ENCODE measurements at places on chromosomes 3 and 15.
A peak's percentile ranks its signal among the peaks of the same experiment; 100 is the strongest.

DNA sequence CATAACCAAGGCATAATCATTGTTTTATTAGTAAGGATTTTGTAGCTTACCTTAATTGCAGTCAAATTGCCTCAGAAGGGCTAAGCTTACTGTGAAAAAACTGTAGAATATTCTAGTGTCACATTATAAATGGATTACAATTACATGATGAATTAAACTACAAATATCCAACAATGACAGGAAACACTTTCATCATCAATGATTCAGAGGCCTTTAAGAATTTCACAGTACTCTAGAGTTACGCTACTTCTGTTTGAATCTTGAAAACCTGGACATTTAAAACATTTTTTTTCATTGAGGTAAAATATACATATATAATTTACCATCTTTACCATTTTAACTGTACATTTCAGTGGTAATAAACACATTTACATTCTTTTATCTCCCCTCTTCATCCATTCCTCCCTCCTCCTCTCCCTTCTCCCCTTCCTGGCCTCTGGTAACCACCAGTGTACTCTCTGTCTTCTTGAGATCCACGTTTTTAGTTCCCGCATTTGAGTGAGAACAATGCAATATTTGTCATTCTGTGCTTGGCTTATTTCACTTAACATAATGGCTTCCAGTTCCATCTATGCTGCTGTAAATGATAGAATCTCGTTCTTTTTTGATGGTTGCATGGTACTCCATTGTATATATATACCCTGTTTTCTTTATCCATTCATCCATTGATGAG is 54.7 kb downstream of the GJD2 start:
- no peak for DNase-seq

GRCh38 chr15:44971036-44971435 is 14.5 kb downstream of the TERB2 start:
- no peak for DNase-seq

DNA sequence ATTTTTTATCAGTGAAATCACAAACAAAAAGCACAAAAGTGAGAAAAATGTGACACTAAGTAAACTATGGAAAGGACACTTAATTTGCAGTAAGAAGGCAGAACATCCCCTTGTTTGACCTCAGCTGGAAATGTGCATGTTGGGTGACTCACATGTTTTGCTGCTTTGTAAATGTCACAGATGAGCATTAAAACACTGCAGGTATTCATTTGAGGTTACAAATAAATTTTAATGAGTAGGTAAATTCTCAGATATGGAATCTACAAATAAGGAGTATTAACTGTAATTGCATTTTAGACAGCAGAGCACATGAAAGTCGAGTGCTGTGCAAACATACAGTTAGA is 20.3 kb downstream of the CHMP2B start:
- no peak for DNase-seq

- no peak for DNase-seq
These were observed 64.5 kb downstream of the GLDN start for GRCh38 chr15:51405693-51406523.

DNA sequence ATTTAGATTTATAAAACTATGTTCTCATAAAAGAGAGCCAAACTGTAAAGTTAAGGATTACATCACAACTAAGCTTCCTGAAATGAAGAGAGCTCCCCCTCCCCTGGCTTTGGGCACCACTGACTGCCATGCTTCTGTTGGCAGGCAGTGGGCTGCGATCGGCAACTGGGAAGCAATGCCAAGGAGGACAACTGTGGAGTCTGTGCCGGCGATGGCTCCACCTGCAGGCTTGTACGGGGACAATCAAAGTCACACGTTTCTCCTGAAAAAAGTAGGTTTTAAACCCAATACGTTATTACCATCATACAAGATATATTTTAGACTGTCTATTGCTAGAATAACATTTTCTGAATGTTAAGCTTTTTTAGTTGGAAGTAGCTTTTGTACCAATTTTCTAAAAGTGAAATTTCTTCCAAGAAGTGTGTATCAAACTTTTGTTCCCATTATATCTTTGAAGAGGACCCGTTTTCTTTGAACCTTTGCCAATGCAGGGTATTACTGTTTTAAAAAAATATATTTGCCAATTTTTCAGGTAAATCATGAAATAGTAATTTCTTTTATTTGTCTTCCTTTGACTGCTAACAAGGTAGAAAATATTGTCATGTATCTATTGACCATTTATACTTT is 184.1 kb downstream of the ADAMTSL3 start:
- no peak for DNase-seq

DNA sequence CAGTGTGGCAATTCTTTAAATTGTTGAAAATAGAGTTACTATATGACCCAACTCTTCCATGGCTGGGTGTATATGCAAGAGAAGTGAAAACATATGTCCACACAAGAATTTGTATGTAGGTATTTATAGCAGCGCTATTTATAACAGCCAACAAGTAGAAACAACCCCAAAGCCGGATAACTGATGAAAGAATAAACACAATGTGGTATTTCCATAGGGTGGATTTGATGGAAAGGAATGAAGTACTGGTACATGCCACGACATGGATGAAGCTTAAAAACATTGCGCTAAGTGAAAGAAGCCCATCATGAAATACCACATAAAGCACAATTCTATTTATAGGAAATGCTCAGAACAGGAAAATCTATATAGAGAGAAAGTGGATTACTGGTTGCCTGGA is 554.5 kb downstream of the AGBL1 start:
- DNase-seq: no peak

DNA sequence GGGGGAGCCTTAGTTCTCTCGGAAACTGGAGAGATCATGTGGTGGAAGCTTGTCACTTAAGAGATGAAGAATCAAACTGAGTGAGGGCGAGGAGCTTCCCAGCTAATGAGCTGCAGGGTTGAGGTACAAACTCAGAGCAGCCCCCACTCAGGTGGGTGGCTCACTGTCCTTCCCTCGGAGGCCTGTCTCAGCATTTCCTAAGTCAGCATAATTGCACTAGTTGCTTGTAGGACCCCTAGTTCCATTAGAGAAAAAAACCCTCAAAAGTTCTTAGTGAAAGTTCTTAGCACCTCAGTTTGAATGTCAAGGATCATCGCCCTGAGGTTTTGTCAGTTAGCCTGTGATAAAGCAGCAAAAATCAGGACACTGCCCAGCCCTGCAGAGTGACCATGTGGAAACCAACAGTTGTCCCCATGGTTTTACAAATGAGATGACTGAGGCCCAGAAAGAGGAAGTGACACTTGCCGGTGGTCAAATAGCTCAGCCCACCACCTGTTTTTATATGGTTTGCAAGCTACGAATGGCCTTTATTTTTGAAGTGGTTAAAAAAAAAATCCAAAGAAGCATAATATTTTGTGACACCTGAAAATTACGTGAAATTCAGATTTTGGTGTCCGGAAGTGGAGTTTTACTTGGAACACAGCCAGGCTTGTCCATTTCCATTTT is 11.9 kb downstream of the SMAD6 start:
- DNase-seq: no peak

DNA sequence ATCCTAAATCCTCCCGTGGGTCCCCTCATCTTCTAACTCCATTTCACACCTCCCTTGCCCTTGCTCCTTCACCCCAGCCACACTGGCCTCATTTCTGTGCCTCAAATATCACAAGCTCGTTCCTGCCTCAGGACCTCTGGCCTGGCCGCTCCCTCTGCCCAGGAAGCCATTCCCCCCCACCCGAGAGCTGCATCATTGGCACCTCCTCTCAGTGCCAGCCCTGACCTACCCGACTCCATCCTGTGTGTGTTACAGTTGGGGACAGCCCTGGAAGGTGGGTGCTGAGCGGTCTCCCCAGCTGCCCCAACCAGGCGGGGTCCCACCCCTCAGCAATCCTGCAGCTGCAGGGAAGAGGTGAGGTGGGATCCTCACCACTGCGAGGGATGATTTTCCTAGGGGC is 14.5 kb downstream of the PLXND1 start:
- no peak for DNase-seq

DNA sequence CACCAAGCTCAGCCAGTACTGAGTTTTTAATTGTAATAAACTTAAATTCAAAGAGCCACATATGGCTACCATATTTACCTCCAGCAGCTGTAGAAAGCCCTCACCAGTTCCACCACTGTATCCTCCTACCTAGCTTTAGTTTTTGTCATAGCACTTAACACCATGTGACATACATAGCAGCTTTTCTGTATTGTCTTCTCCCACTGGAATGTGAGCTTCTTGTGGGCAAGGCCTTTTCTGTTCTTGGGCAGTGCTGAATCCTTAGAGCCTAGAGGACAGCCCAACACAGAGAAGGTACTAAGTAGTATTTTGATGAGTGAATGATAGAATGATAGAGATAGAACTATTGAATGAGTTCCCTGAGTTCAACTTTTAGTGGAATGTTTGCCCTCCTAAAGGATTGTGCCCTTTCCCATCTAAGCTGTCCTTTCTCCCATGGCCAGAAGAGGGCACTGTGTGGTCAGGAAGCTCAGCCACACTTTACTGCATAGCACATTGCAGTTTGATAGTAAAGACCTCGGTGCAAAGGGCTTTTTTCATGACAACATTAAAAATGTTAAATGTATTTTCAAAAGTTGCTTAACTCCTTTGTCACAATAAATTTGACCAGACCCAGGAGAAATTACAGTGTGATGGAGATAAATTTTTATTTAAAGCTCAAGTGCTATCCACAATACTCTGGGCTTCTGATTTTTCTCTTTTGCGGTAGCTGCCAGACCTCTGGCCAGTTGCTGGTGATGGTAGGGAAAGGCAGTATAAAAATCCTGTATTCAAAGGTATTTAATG is 115.8 kb downstream of the GHSR start:
- peak; percentile 32 for DNase-seq

DNA sequence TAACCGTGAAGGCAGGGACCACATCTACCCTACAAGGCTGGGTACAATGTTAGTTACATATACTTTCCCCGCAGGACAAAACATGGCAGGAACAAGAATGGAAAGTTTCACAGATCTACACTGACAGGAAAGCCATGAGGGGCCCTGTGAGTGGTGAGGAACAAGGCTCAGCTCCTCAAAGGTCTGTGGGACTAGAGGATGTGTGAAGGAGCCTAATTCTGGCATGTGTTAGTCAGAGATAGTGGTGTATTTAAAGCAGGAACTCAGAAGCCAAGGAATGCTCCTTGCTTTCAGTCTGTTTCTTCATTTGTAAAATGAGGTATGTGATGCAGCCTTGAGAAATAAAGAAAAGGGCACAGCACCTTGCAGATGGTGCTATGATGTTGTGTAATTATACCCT is 25.1 kb downstream of the ETV5 start:
- no peak for DNase-seq

GRCh38 chr15:93034512-93034911 is 54.5 kb downstream of the RGMA start:
- no peak for DNase-seq

DNA sequence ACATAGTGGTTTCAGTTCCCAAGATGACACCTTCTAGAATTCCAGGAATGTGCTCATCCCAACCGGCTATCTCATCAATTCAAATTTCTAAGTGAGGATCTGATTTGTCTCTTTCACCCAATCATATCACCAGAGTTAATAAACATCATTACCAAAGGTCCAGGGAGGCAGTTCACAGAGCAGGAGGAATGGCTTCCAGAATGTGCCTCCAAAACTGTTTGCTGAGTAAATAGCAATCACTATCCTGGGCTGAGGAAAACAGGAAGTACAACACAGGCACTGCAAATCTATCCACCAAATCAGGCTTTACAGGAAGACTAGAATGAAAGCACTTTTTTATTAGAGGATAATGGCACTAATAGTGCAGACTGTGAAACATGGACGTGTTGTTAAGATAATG is 61.5 kb downstream of the OSBPL10 start:
- DNase-seq: no peak

DNA sequence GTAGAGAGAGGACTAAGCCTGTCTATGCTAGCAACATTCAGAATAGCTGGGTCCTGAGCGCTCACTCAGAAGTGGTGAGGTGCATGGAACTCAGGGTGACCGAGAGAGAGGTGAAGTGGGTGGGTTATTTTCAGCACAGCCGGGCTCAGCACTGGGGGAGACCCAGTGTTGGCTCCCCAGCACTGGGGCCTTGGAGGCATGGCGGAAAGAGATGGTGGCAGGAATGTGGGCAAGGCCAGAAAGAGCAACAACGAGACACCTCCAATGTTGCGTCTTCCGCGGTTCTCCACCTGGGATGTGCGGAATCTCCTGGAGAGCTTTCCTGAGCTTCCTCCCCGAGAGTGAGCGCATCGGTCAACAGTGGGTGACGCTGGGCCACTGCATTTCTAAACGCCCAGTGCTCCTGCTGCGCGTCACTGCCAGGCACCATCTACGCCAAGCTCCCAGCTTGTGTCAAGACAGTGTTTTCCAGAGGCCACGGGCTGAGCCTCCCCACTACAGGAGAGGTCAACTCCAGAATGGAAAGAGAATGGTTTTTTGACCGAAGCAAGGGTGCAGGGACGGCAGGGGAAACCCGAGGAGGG is 148.4 kb downstream of the ADAMTS17 start:
- DNase-seq: no peak

DNA sequence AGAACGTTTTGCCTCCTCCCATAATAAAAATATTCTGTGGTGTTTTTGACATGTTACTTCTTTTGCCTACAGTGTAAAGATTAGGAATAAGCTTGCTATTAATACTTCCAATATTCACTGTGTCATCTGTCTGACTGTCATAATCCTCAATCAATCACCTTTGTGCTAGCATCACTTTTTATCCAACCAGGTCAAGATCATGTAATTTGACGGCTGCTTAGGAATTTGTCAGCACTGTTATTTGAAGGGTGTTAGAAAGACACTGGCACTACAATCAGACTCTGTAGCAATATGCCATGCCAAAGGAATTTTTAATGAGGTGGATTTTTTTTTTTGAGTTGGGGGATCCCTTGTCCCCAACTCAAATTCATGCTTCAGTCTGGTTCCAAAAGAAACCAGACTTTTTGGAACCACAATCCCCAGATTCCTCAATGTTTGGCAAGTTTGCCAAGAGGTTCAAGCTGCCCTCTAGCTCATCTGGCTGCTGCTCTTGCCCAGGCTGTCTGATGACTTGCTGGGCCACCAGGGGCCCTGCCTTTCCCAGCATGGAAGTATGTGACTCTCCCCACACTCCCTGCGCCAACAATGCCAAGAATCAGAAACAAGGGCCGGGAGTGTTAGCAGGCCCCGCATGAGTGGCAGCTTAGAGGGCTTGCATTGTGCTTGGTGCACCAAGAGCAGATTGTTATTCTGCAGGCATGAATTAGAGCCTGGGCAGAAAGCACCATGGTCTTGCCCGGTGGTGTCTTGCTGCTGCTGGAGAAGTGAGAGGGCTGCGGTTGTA is 58.6 kb upstream of the TSC22D2 start:
- DNase-seq: no peak

DNA sequence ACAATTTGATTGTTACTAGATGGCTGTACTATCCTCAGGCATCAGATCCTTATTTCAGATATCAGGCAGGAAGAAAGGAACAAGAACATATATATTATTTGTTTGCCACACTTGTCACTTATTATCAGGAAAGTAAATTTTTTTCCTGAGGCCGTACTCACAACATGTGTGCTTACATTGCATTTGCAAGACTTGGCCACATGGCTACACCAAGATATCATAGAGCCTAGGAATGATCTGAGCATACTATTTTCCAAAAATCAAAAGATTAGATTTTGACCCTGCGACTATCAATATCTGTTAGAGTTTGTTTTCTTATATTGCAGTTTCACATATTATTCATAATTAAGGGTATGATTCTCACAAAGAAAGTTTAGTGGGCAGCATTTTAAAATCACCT is 426.2 kb upstream of the BCHE start:
- DNase-seq: no peak

All from stimulated activated CD8-positive, alpha-beta memory T cell treated with anti-CD3 and anti-CD28 coated beads, Interleukin-2, amount 100 ng/mL, for 48 hours (primary cell).